ENCODE measurements at places on chromosomes 5 and 9. TPM values are rescaled to one million over a fixed set of nuclear protein-coding genes. Genes with fewer than 3 reads are reported as not detected.

GRCh38 chr5:120568711-120569110, 104.6 kb downstream of the PRR16 start:
- DNase-seq = peak; percentile 64

The GCNT1 gene
- polyA plus RNA-seq = 15.2 TPM

GRCh38 chr9:136316896-136317676, 10.3 kb upstream of the GPSM1 start:
- no peak for DNase-seq

- DNase-seq = peak; percentile 43
These were observed 175.9 kb downstream of the CEMIP2 start for GRCh38 chr9:71592400-71592799.

The FCHO2 gene
- 13.8 TPM for polyA plus RNA-seq

GRCh38 chr9:99873531-99873930, 32.9 kb upstream of the STX17 start:
- peak; percentile 94 for DNase-seq

DNA sequence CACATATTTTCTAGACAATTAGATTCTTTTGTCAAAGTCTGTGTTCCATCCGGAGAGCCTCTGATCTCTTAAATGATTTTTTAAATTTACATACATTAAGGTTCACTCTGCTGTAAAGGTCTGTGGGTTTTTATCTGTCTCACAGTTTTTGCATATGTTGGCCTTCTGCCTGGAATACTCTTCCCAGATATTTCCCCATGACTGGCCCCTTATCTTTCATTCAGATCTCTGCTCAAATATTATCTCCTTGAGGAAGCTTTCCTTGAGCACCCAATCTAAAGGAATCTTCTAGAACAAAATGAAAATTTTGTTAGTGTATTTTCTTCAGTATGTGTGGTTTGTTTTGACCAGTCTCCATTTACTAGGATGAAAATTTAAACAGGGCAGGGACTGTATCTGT, 26.3 kb downstream of the FAF2 start:
- peak; percentile 55 for DNase-seq

DNA sequence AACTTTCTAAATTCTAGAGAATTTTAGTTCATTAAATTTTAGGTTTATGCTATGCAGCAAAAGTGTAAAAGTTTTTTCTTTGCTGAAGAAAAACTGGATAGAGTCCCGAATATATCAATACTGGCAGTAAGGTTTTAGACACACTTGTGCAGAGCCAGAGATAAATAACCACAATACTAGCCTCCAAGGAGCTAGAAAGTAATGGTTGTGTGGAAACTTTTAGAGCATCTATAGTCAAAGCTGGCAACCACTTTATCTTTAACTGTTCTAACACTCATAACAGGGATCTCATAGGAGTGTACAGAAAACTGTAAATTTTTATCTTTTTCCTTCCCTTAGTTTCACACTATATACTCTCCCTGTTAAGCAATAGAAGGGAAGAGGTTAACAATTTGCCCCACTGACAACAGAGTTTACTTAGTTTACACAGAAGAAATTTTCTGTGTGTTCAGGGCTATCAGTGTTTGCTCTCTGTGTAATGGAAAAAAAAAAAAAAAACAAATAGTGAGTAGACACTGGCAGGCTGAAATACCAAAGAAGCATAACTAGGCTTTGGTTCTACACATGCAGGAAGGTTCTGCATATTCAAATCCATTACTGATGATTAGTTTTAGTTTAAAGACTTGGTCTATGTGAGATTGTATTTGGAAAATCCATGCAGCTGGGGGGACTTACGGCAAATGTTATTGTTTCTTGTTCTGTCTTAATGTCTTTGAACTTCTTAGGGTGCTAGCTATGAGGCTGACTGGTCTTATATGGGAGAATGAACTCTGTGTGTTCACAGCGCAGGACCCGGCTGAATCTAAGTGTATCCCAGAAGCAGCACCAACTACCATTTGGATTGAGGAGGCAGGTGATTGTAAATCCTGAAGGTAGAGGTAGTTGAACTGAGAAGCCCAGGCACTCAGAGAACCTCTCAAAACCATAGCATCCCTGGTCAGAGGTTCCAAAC, 187.6 kb downstream of the PCSK1 start:
- no peak for DNase-seq

- peak; percentile 24 for DNase-seq
These were observed 5.1 kb downstream of the ARL14EPL start for GRCh38 chr5:116037236-116037822.

DNA sequence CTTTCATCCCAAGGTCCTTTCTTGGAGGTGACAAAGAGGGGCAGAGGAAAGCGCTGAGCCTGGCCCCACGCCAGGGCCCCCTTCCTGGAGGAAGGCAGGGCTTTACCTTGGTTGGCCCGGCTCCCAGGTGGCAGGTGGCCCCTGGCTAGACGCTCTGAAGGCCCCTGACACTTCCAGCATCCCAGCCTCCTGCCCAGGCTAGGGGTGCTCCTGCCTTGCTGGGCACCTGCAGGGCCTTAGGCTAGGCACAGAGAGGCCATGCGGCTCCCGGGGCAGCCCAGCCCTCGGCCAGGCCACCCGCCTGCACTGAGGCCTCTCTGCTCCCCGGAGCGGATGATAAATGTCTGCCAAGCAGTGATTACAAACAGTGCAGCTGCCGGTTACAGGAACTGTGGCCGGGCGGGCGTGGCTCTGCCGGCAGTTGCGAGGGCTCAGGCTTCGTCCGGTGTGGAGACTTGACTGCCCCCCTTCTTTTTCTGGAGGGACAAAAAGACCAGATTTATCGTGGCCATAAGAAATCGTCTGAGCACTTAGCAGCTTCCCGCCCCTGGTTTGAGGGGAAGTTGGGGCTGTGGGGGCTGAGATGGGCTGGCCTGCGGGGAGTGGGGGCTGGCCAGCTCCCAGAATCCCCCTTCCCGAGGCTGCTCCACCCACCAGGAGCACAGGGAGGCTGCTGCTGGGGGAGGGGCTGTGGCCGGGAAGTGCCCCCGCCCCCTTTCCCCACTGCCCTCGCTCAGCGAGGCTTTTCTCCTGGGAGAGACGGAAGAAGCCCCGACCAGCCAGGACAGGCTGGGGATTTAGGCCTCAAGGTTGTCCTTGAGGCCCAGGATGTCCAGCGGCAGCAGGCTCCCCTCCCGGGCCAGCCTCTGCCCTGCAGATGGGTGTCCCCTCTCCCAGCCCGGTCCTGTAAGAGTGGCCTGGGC, 31.6 kb upstream of the UBAC1 start:
- peak; percentile 87 for DNase-seq

- DNase-seq = peak; percentile 56
These were observed 40.3 kb upstream of the NAA35 start for GRCh38 chr9:85900504-85901201.

The DMRT3 gene
- polyA plus RNA-seq = not detected

GRCh38 chr9:86563350-86563749, 209.1 kb upstream of the TUT7 start:
- peak; percentile 82 for DNase-seq

DNA sequence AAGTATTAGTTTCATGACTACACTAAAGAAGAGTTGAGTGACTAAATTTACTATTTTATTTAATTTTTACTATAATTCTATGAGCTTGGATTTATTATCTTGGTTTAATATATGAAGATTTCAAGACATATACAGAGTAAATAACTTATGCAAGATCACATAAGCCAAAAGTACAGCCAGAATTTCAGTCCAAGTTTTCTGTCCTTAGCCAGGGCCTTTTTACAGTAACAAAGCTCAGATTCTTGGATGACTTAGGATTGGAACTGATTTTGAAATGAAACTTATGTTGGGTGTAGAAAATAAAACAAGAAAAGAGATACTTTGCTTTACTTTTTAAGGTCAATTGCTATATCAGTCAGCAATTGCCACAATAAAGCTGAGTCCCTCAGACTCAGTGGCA, 170.3 kb downstream of the MARCHF11 start:
- DNase-seq = no peak

The PCDHGB3 gene
- polyA plus RNA-seq = 1.2 TPM

The BTNL8 gene
- polyA plus RNA-seq = not detected

The ABL1 gene
- polyA plus RNA-seq = 22.9 TPM

The DDX4 gene
- not detected for polyA plus RNA-seq

DNA sequence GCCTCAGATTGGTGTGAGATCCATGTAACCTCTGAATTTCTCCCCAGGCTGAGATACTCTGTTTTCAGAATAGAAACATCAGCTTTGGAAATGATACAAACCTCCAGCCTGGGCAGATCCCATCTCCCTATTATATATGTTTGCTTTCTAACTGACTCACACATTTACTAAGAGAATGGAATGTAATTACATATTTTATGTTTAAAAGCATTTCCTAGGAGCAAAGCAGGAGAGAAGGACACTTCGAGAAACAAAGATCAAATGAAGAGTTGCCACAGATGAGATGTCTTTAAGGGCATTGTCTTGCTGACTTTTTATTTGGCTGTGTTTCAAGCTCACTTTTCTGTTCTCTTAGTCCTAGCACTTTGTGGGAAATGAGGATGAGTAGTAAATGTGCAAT, 96.3 kb downstream of the CDH18 start:
- peak; percentile 60 for DNase-seq

- DNase-seq = no peak
These were observed 27.3 kb upstream of the CEP72 start for GRCh38 chr5:584846-585245.

DNA sequence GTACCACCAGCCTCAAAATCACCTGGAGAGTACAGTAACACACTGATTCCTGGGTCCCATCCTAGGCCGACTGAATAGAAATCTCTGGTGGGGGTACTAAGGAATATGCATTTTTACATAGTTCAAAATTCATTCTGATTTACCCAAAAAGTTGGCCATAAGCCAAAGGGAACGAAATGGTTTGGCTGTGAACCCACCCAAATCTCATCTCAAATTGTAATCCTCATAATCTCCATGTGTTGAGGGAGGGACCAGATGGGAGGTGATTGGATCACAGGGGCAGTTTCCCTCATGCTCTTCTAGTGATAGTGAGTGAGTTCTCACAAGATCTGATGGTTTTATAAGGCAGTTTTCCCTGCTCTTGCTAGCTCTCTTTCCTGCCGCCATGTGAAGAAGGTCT, 31.1 kb downstream of the MEGF9 start:
- no peak for DNase-seq

- no peak for DNase-seq
These were observed 348.9 kb upstream of the ISL1 start for GRCh38 chr5:51034222-51034901.

- DNase-seq = peak; percentile 52
These were observed 31.6 kb downstream of the PRLR start for GRCh38 chr5:35198686-35199085.

GRCh38 chr9:34571481-34571810, 18.1 kb downstream of the CNTFR start:
- DNase-seq = no peak

DNA sequence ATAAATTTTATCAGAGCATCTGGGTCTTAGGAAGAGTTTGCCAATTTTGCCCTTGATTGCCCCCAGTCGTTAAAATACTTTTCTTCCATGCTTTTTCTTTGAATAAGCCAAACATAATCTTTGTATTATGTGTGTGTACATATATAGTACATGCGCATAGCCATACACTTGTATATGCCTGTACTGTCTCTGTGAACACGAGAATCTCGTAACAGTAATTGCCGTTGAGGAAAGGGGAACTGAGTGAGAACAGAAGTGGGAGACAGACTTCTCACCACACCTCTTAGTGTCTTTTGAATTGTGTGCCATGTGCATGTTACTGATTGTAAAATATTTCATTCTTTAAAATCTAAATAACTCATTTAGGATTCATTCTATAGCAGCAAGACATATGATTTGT, 79.6 kb upstream of the GRHPR start:
- DNase-seq = no peak

The SPAG8 gene
- polyA plus RNA-seq = 1.3 TPM

DNA sequence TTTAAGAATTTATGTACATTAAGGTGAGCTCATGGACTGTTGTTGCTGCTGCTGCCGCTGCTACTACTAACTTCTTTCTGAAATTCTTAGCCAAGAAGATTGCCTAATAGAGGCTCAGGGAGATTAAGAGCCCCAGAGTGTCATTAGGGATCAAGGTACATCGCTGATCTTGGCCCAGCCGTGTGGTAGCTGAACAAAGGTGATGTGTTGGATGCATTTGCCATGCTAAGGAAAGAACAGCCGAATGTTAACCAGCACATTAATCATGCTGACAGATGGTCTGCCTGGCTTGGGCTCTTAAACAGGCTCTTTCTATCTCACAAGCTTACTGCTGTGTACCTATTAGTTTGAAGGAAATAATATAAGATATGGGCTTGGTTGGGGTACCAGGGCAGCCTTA, 137.1 kb downstream of the KCTD16 start:
- DNase-seq = no peak

GRCh38 chr5:108720391-108720790, 27.3 kb upstream of the FER start:
- DNase-seq = peak; percentile 63

The CTNND2 gene
- polyA plus RNA-seq = not detected

- DNase-seq = peak; percentile 70
These were observed 84.2 kb downstream of the SGCD start for GRCh38 chr5:156411185-156411613.

- DNase-seq = no peak
These were observed 178.8 kb upstream of the ELL2 start for GRCh38 chr5:96140496-96140895.

GRCh38 chr9:121038362-121038761, 11.7 kb downstream of the C5 start:
- no peak for DNase-seq

DNA sequence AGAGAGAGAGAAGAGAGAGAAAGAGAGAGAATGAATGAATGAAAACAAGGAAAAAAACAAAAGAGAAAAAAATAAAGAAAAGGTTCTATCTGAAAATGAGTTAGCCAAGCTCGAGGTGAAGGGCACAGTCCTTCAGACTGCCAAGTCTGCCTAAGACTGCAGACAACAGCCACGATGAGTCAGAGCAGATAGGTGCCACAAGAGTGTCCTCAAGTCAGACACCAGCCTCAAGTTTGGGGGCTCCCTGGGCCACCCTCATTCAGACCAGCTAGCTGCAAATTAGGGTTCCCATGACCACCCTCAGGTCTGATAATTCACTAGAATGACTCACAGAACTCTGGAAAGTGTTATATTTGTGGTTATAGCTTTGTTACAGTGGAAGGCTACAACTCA, 13.9 kb upstream of the HABP4 start:
- DNase-seq = peak; percentile 48

The PCDHGB1 gene
- polyA plus RNA-seq = 0.16 TPM

DNA sequence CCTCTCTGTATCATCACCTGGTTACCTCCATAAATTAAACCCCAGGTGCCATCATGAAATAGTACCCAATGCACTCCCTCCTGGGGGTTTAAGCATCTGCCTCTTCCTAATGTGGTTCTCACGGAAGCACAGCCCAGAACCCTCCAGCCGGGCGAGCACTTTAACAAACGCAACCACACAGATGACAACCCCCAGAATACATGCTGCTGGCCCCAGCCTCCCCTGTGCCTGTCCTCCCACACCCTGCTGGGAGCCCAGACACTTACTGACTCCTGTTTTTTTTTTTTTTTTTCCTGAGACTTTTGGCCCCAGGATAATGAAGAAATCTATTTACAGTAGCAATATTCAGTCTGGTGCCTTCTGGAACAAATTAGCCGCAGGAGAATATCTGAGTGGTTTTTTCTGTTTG, 50.0 kb upstream of the COL5A1 start:
- DNase-seq = peak; percentile 88

DNA sequence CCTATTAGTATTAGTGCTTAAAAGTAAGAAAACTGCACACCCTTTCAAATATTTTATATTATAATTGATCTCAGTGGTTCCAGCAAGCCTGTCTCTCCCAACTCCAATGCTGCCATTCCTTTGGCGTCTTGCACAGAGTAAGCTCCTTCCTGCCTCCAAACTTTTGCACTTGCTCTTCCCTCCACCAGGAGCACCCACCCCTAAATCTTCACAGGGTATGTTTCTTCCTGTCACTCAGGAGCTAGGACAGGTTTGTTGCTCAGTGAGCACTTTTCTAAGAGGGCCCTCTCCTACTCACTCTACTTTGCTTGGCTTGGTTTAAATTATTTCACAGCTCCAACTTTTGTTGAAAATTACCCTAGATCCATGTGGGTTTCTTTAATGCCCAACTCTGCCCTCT, 189.1 kb upstream of the ADRA1B start:
- no peak for DNase-seq
